ENCODE measurements at places on chromosomes 2 and 18. TPM values are rescaled to one million over a fixed set of nuclear protein-coding genes. Genes with fewer than 3 reads are reported as not detected.

DNA sequence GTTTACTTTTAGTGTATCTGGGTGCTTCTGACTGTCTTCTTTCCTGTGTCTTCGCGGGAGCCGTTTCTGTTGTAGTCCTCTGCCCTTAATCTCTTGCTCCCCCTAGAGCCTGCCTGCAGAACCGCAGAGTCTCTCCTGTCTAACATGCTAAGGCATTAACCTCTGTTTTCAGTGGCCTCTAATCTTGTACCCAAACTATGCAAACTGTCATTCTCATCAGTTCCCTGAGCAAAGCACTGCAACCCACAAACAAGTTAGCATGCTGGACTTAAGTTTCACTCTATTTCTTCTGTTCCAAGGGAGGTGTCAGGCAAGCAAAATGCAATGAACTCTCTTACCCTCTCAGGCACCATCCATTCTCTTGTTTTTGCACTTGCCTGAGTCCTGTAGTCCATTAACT is 138.4 kb downstream of the OTX1 start:
- DNase-seq, result peak; percentile 64

- no peak for DNase-seq
These were observed 55.2 kb upstream of the CAB39 start for GRCh38 chr2:230657462-230657861.

GRCh38 chr2:240130393-240131195 is 5.5 kb downstream of the COPS9 start:
- DNase-seq, result no peak

DNA sequence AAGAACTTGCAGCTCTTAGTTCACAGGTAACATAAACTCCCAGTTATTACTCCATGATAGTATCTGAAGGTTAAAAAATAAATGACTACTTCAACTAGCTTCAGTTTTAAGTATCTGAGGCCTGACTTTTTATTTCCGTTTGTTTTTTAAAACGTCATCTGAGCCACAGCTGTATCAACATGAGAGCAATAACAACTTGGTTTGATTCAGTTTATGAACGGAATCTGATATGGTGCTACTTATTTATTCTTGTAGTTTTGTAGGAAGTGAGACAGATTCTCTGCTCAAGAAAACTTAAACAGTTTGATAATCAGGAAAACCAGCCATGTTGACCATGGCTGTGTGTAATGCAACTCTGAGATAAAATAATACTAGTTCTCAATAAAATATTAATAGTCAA is 34.9 kb downstream of the NAB1 start:
- DNase-seq, result no peak

DNA sequence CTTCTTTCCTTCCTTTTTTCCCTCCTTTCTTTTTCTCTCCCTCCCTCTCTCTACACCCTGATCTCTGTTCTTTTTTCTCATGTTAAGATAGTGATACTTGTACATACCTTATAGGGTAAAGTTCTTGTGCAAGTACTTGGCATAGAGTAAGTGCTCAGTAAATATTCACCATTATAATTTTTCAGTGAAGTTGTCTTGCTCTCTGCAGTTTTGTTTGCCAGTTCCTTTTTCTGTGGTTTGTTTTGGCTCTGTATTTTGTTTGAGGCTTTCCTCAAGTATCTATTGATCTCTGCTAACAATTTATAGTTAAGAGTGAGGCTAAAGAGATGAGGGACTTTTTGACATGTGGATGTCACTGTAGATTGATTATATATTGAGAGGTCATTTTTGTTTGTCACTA is 48.0 kb downstream of the MTX2 start:
- no peak for DNase-seq

Gene PRSS56
- not detected for total RNA-seq

Gene CFC1
- total RNA-seq, result not detected

Gene CFAP65
- total RNA-seq, result 0.34 TPM

Gene SMYD1
- total RNA-seq, result not detected
